ENCODE measurements at places on chromosomes 11 and 22. TPM values are rescaled to one million over a fixed set of nuclear protein-coding genes. Genes with fewer than 3 reads are reported as not detected.

GRCh38 chr11:126392633-126393013 lies 37.1 kb downstream of the ST3GAL4 start:
- DNase-seq = no peak

- DNase-seq = no peak
These were observed 3.9 kb downstream of the MYEOV start for GRCh38 chr11:69297787-69298266.

DNA sequence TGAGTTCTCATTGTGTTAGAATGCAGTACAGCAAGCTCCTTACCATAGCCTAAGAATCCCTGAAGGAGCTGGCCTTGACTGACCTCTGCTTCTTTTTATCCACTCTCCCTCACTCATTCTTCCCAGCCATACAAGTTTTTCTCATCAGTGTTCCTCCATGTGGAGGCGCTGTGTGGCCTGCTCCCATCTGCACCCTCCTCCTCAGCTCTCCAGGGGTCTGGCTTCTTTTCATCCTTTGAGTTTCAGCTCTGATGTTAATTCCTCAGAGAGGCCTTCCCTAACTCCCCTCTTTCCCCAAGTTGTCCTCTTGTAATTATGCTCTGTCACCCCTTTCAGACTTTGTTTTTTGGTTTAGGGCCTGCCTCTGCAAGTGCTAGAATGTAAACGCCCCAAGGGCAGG lies 144.8 kb downstream of the WNT7B start:
- no peak for DNase-seq

DNA sequence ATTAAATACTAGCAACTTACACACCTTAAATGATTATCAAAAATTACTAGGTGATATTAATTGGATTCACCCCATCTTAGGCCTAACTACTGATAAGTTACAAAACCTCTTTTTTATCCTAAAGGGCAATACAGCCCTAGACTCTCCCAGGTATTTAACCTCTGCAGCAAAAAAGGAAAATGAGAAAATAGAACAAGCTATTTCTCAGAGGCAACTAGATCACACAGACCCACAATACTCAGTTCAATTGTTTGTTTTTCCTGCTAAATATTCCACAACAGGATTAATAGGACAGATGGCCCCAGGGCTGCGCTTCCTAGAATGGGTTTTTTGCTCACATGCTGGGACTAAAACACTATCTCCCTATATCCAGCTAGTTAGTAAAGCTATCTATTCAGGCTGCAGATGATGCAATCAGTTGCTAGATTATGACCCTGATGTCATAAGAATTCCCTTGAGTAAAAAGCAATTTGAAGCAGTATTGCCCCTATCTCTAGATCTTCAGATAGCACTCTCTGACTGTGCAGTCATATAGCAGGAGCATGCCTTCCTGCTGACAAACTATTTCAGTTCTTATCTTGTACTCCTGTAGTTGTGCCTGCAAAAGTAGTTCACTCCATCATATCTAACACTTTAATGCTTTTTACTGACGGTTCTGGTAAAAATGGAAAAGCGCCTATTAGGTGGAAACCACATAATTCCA lies 1595.5 kb upstream of the TENM4 start:
- no peak for DNase-seq

The LMO1 gene
- polyA plus RNA-seq = 0.25 TPM
